Left ventricle myocardium superior (tissue), 1 donor: ENCODE measurements at places on chromosomes 1 and 21. TPM values are rescaled to one million over a fixed set of nuclear protein-coding genes. Genes with fewer than 3 reads are reported as not detected.

GRCh38 chr1:209051570-209051969 is 531.9 kb upstream of the CAMK1G start:
- no peak for DNase-seq

TLCD4 gene
- total RNA-seq, result 59.6 TPM

DNA sequence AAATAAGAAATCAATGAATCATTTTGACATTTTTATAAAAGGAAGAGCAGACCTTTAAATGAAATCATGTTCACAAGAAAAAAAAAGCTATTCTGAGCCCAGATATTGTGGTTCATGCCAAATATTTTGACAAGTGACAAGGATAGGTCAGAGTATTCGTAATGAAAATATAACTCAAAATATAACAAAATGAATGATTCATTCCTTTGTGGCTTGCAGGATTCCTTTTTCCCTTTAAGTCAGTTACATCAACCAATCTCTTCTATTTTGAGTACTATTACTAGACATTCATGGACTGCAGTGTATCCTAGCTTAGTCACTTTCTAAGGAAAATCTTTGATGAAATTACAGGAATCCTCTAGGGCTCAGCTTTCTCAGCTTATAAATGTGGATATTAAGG is 188.7 kb downstream of the COL11A1 start:
- no peak for DNase-seq

DNA sequence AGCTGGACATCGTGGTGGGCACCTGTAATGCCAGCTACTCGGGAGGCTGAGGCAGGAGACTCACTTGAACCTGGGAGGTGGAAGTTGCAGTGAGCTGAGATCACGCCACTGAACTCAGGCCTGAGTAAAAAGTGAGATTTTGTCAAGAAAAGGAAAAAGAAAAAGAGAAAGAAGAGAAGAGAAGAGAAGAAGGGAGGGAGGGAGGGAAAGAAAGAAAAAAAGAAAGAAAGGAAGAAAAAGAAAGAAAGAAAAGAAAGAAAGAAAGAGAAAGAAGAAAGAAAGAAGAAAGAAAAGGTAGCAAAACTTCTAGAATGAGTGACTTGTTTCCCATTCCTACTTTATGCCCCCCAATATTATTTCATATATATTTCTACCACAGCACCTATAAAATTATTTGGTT is 98.8 kb downstream of the UBE2U start:
- DNase-seq, result no peak

DNA sequence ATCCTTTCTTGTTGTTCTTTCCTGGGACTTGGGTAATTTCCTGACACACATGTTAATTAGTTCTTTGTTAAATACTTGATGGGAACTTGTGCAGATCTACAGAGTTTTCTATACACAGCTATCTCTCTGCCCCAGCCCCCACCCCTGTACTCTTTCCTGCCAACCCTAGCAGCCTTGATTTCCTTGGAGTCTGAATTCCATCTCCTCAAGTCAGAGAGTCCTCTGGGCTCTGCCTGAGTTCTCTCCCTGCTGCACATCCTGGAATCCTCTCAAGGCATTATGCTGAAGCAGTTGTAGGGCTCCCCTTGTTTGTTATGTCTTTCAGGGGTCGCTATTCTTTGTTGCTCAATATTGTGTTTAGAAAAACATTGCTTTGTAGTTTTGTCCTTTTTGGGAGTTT is 384.7 kb downstream of the RPS6KC1 start:
- no peak for DNase-seq

- no peak for DNase-seq
These were observed 64.5 kb downstream of the NPHP4 start for GRCh38 chr1:5927506-5928370.

APH1A gene
- total RNA-seq, result 58.5 TPM
